Fibroblast of lung (primary cell): ENCODE measurements at places on chromosomes 7 and 10.
A peak's percentile ranks its signal among the peaks of the same experiment; 100 is the strongest.

- H3K4me1 ChIP-seq = peaks cover 6% of the 10 kb centered on the region
- H3K27me3 ChIP-seq = no peaks in the 10 kb centered on the region
- no peak overlapping the region for H3K4me3 ChIP-seq
- DNase-seq = peak; percentile 89
- H3K36me3 ChIP-seq = no peaks in the 10 kb centered on the region
These were observed 903 bp upstream of the NT5C2 start for GRCh38 chr10:103193820-103194529.

- H3K27me3 ChIP-seq = no peaks in the 10 kb centered on the region
- DNase-seq = peak; percentile 73
- no peak overlapping the region for H3K27ac ChIP-seq
- no peak overlapping the region for H3K4me3 ChIP-seq
- H3K4me1 ChIP-seq = peaks cover 19% of the 10 kb centered on the region
These were observed 16.5 kb upstream of the PLAU start for GRCh38 chr10:73894245-73894971.

GRCh38 chr7:75866114-75866488 lies 12.7 kb upstream of the RHBDD2 start:
- H3K4me1 ChIP-seq = peaks cover 5% of the 10 kb centered on the region
- no peak for DNase-seq
- no peak overlapping the region for H3K4me3 ChIP-seq
- no peaks in the 10 kb centered on the region for H3K36me3 ChIP-seq
- no peaks in the 10 kb centered on the region for H3K27me3 ChIP-seq

GRCh38 chr10:33365871-33366411 lies 31.5 kb upstream of the NRP1 start:
- H3K4me3 ChIP-seq = no peak overlapping the region
- peaks cover 7% of the 10 kb centered on the region for H3K4me1 ChIP-seq
- no peaks in the 10 kb centered on the region for H3K27me3 ChIP-seq
- DNase-seq = peak; percentile 99

- H3K36me3 ChIP-seq = no peaks in the 10 kb centered on the region
- H3K27me3 ChIP-seq = no peaks in the 10 kb centered on the region
- no peak overlapping the region for H3K4me3 ChIP-seq
- H3K4me1 ChIP-seq = no peaks in the 10 kb centered on the region
- DNase-seq = no peak
- no peak overlapping the region for H3K27ac ChIP-seq
These were observed 30.7 kb downstream of the PRF1 start for GRCh38 chr10:70571636-70572439.

- no peak for DNase-seq
- no peaks in the 10 kb centered on the region for H3K27me3 ChIP-seq
- H3K27ac ChIP-seq = no peak overlapping the region
These were observed 839.7 kb downstream of the GATA3 start for GRCh38 chr10:8894148-8894547.

DNA sequence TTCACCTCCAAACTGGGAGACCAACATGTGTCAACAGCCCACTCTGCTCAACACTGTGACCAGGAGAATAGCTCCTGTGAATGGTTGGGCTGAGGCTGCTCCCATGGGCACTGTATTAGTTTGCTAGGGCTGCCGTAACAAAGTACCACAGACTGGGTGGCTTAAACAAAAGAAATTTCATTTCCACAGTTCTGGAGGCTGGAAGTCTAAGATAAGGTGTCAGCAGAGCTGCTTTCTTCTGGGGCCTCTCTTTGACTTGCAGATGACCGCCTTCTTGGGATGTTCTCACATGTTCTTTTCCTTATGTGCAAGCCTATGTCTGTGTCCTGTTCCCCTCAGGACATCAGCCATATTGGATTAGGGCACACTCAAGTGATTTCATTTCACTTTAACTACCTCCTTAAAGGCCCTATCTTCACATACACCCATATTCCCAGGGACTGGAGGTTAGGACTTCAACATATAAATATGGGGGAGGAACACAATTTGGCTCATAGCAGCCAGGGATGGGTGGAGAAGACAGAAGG lies 90.3 kb downstream of the CPED1 start:
- H3K4me3 ChIP-seq = no peak overlapping the region
- H3K27ac ChIP-seq = no peak overlapping the region
- H3K27me3 ChIP-seq = no peaks in the 10 kb centered on the region

DNA sequence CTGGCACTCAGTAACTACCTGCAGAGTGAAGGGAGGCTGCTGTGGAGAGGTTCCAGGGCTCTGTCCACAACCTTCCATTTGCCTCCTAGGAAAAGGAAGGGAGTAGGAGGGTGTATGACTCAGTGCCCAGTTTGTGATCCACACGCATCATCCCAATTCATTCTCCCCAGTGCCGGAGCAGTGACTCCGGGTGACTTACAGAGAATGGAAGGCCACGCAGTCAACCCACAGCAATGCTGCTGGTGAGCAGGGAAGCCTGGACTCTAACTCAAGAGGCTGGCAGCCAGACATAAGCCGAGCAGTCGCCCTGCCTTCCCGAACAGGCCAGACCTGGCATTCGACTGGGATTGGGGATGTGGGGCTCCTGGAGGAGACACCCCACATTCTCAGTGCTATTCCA lies 139.9 kb downstream of the SH3PXD2A start:
- peaks cover 17% of the 10 kb centered on the region for H3K4me1 ChIP-seq
- H3K36me3 ChIP-seq = peaks cover 2% of the 10 kb centered on the region
- H3K27me3 ChIP-seq = no peaks in the 10 kb centered on the region
- H3K27ac ChIP-seq = peak overlapping the region; percentile 63
- no peak overlapping the region for H3K4me3 ChIP-seq
- DNase-seq = peak; percentile 75

- no peak overlapping the region for H3K4me3 ChIP-seq
- no peak overlapping the region for H3K27ac ChIP-seq
- no peak for DNase-seq
- H3K36me3 ChIP-seq = peaks cover 14% of the 10 kb centered on the region
- no peaks in the 10 kb centered on the region for H3K4me1 ChIP-seq
These were observed 16.6 kb downstream of the FBH1 start for GRCh38 chr10:5906651-5907050.

DNA sequence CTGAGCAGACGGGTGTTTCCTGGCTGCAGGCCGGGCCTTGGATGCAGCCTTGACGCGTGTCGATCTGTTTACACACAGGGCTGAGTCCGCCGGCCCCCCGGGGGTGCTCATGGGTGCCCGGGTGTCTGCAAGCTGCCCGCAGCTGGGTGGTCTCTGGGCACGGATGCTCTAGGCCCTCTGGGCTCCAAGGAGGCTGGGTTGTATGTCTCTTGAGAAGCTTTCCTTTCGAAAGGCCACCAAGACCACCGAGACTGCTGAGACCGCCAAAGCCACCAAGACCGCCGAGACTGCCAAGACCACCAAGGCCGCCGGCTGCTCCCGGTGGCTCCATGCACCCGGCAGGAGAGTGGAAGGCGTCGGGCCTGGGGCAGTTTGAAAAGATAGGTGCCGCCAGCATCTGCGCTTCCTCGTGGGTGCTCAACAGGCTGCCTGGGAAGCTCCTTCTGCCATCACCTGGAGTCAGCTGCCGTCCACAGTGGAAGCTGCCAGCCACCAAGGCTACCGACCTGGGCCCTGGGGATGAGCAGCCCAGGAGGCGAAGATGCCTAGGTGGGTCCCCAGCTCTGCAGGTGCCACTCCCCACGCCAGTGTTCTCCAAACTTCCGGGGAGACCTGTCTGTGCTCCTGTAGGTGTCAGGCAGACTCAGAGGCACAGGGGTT lies 121.1 kb downstream of the INPP5A start:
- H3K4me3 ChIP-seq = no peak overlapping the region
- H3K27ac ChIP-seq = no peak overlapping the region
- H3K36me3 ChIP-seq = peaks cover 6% of the 10 kb centered on the region
